ENCODE measurements at places on chromosomes 11 and 22.

DNA sequence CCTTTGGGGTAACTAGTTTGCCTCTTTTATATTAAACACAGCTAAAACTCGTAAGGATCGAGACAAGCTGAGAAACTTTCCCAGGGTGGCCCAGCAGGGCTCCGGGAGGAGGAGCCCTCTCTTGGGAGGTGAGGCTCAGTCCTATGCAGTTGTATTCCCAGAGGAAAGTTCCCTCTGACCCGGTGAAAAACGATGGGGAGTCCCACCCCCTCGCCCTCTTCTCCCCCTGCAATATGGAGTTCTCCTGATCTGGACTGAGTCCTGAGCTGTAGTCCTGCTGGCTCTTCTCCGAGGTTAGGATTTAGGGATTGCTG is 1.3 kb downstream of the NTM start:
- no peak for DNase-seq

- no peak for DNase-seq
These were observed 92.3 kb upstream of the AMOTL1 start for GRCh38 chr11:94675813-94676212.

GRCh38 chr11:76629116-76629852 is 41.3 kb downstream of the LRRC32 start:
- no peak for DNase-seq

DNA sequence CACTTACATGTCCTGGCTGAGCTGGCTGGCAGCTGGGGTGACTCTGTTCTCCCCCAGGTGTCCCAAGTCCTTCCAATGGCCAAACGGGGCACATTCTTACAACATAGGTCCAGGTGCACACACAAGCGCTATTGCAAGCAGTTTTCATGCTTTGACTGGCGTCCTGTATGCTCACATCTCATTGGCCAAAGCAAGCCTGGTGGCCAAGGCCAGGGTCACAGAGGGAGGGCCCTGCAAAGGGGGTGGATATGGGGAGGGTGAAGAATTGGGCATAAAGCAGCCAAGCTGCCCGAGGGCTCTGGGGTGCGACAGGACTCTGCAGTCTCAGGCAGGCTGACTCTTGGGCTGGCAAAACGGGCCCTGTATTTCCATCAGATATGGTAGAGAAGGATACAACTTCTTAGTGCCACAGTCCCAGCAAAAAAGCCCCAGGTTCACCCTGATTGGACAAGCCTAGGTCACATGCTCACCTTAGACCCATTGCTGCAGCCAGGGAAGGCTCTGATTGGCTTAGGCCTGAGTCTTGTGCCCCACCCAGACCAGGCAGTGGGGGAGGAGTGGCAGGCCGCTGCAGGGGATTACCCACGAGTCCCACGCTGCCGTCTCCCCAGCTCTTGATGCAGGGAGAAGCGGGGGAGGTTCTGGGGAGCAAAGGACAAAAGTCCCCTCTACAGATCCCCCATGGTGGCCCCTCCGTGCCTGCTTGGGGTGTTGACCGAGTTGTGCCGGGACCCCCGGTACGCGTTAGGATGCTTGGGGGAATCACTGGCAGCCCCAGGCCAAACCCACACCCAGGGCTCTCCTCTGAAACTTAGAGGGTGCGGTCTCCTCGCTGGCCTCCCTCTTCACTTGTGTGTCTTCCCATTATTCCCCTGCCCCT is 110.8 kb downstream of the ARHGAP8 start:
- no peak for DNase-seq

DNA sequence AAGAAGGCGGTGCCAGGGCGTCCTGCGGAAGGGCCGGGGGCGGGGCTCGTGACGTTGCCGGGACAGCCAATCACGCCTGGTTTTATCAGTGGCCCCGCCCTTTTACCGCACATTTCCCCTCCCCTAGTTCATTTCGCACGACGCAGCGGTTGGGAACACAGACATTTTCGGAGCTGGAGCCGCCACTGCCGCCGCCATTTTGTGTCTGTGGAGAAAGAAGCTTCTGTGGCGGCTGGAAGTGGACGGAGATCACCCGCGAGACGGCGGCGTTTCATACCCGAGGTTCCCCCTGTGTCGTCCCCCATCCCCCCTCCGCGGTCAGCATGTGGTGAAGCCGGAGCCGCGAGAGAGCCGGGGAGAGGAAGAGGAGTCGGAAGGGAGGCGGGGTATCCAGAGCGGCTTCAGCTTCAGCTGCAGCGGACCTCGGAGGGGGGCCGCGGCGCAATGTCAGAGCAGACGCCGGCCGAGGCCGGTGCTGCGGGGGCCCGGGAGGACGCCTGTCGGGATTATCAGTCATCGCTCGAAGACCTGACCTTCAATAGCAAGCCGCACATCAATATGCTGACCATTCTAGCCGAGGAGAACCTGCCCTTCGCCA is at the start of gene PCF11:
TSS of gene PCF11 (plus strand) at position 136 of the 598 bp plus-strand sequence. CDS start at position 445, 309 bp downstream.
- DNase-seq, result no peak

GRCh38 chr22:25193130-25193529 is 6.5 kb upstream of the CRYBB3 start:
- no peak for DNase-seq

DNA sequence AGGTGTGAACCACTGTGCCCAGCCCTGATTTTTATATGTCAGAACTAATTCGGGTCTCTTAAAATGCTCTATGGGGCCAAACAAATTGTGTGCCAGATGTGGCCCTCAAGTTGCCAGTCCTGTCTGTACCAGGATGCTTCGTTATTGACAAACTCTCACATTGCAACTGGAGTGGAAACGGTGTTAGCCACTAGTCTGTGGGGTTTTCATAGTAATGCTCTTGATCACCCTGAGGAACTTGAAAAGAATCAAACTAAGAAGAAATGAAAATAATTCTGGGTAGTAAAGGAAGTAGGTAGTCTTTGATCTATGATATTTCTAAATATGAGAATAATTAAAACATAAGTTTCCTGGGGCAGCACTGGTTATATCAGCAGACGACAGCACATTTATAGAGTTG is 67.3 kb upstream of the ADSL start:
- no peak for DNase-seq

DNA sequence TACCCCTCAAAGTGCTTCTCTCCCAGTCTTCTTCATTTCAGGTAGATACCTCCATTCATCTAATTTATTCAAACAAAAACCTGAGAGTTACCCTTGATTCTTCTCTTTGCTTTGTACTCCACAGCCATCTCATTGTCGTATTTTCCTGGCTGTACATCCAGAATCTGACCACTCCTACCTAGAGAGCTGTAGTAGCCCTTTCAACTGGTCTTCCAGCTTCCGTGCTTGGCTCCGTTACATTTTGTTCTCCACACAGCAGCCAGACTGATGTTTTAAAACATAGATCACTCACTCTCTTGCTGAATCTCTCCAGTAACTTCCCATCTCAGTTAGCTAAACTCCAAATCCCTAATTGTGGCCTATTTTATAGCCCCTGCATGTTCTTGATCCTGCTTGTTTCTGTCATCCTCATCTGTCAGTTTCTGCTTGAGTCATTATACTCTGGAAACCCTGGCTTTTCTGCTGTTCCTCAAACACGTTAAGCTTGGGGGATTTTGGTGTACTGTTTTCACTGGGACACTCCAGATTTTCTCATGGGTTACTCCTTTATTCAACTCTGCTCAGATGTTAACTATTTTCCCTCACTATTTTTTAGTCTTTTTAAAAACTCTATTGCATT is 7.4 kb downstream of the SPCS2 start:
- no peak for DNase-seq

DNA sequence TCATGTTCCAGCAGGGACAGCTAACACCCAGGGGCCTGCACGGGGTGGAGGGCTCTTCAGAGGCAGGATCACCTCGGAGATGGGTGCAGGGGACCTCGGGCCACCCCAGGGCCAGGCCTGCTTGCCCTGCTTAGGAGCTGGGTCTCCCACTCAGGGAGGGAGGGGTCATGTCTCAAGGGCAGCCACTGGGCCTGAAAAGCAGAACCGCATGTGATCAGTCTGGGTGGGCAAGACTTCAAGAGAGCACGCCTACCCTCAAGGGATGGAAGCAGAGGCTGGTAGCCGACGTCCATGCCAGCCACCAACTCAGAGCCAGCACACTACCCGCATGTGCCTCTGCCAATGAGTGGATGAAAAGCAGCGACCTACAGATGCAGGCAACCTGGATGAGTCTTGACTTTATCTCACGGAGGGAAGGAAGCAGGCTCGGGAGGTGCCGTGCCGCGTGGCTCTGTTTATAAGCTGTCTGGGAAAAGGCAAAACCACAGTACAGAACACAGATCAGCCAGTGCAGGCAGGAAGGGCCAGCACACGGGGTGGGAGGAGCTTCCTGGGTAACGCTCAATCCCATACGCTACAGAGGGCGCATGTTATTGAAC is 16.0 kb downstream of the TBX1 start:
- no peak for DNase-seq

GRCh38 chr11:32428665-32429303 is 6.6 kb downstream of the WT1 start:
- no peak for DNase-seq

DNA sequence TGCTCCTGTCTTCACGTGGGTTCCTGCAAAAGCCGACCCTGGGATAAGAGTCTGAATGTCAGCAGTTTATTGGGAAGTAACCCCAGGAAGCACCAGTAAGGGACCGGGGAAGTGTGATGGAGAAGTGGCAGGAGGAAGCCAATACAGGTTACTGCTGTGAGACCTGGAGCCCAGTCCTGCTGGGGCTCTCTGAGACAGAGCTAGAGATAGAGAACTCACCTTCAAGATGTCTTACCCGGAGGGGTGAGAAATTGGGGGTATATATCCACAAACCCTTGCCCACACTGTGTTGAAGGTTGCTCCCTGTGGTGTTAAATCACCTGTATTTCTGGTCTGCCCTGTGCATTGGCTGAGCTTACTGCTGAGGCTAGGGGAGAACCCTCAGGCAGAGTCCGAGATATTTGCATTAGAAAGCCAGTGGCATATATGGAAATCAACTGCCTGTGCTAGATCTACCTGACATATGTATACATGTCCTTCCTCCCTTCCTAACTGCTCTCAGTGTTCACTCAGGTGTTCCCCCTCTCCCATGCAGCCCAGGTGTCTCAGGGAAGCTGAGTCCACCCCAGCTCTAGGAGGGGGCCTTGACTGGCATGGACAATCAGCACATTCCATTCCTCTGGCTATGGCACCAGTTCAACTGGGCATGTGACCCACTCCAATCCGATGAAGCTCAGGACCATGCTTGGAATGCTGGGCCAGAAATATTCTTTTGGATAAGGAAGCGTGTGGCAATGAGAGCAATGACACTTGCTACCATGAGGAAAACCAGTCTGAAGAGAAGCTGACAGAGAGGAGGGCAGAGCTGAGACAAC is 6.8 kb upstream of the MICAL2 start:
- DNase-seq, result no peak

- no peak for DNase-seq
These were observed 1160.6 kb downstream of the TBC1D22A start for GRCh38 chr22:47923011-47923427.

- DNase-seq, result no peak
These were observed 17.7 kb downstream of the XRCC6 start for GRCh38 chr22:41638748-41639147.

- DNase-seq, result no peak
These were observed 153.9 kb upstream of the LRRC4C start for GRCh38 chr11:41613326-41613725.

- DNase-seq, result no peak
These were observed 7.4 kb upstream of the DGKZ start for GRCh38 chr11:46339816-46340215.

DNA sequence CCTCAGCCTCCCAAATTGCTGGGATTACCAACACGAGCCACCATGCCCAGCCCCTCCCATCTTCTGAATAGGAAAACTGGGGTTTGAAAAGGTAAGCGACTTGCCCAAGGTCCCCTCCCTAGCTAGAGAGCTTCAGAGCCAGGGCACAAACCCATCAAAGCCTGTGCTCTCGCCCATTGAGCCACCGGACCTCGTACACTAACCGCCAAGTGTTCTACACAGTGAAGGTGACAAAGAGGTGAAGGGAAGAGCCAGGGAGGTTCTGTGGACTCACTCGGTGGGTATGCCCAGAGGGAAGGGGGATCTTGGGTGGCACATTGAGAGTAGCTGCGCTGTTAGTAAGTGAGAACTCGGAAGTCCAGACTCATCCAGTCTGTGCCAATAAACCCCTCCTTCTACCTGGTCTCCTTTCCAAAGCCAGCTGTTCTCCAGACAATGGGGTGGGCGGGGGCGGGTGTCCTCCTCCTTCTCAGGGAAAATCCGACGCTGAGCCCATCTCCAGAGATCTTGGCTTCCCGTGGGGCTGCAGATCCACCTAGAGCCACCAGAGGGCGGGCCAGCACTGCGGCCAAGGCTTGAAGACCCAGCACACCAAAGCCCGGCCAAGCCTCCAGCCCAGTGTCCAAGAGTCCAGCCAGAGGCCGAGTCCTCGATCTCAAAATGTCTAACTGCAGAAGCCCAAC is 3.2 kb upstream of the RTN4RL2 start:
- peak; percentile 40 for DNase-seq

GRCh38 chr11:12460466-12460865 is 83.1 kb downstream of the PARVA start:
- DNase-seq, result no peak

- no peak for DNase-seq
These were observed 3.6 kb downstream of the SHANK3 start for GRCh38 chr22:50676180-50676636.

- DNase-seq, result no peak
These were observed 67.4 kb downstream of the ZNRF3 start for GRCh38 chr22:28950617-28951411.

- peak; percentile 46 for DNase-seq
These were observed 912.8 kb downstream of the DLG2 start for GRCh38 chr11:84714316-84714780.

DNA sequence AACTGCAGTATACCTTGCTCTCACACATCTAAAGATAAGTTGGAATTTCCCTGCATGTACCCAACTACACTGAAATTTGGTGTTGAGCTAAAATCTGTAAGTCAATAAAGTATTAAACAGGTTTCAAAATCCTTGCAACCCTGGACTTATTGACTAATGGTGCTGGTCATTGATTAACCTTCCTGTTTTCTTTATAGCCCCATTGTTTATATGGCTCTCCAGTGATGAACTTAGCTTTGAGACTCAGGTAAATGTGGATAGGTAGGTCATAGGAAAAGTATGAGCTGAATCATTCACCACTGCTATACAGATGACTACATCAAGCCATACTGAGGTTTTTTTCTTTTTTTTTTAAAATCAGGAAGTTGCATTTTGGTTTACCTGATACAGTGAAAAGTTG is 132.7 kb downstream of the FAT3 start:
- DNase-seq, result no peak

GRCh38 chr11:37557990-37558389 is 960.0 kb upstream of the RAG2 start:
- DNase-seq, result no peak

GRCh38 chr11:43988040-43988817 is 45.8 kb downstream of the C11orf96 start:
- no peak for DNase-seq

GRCh38 chr11:62147545-62147944 is 23.7 kb downstream of the INCENP start:
- no peak for DNase-seq

GRCh38 chr11:121112498-121113455 is 11.7 kb downstream of the TECTA start:
- no peak for DNase-seq

- no peak for DNase-seq
These were observed 99.0 kb upstream of the NECTIN1 start for GRCh38 chr11:119828006-119828405.

- no peak for DNase-seq
These were observed 55.0 kb upstream of the HORMAD2 start for GRCh38 chr22:30025221-30025620.

- DNase-seq, result no peak
These were observed 4.6 kb downstream of the MYH9 start for GRCh38 chr22:36383110-36383581.

- DNase-seq, result no peak
These were observed 45.3 kb upstream of the ADA2 start for GRCh38 chr22:17264321-17265052.

All from T-helper 1 cell (primary cell).